ENCODE measurements at places on chromosomes 13 and 19.

- no peak for DNase-seq
Observed at GRCh38 chr13:26299168-26299750, 45.3 kb downstream of the CDK8 start.

- DNase-seq, result no peak
Observed at GRCh38 chr13:47594833-47595232, 406.2 kb downstream of the SUCLA2 start.

DNA sequence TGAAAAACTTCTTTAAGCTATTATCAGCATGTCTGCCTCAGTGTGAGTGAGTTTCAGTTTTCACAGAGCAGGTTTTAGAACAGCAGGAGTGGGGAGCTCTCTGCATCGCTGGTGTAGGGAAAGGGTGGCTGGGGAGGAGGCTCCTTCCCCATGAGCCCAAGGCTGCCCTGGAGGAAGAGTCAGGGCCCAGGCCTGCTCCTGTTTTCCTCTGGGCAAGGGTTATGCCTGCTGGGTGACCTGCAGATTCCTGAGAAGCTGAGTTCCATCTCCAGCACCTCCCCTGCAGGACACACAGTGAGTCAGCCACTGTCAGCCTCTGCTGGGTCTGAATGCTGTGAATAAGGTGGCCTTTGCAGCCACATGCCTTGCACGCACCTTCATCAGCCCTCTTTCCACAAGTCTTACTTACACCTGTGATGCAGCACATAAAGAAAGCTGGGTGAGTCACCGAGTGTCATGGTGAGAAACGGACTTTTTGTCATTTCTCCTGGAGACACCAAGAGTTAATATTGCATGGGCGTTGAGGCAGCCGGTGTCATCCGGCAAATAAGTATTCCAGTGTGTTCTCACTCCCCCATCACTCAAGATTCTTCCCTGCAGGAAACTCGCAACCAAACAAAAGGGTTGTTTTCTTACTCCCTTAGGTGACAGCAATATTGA, 186.4 kb upstream of the KL start:
- no peak for DNase-seq

DNA sequence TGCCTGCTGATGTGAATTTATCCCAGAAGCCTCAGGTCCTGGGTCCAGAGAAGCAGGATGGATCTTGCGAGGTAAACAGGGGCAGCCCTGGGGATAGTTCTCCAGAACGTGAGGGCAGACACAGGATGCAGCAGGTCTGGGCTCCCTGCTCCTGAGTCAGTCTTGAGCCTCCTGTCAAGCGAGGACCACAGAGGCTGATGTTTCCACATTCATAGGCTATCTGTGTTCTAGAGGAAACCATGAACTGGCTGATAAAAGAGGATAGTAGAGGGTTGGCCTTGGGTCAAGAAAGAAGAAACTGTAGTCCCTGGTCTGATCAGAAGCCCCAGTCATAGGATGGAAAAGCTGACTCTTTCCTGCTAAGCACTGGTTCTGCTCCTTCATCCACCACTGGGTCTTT, 2.2 kb downstream of the ZNF175 start:
- no peak for DNase-seq

DNA sequence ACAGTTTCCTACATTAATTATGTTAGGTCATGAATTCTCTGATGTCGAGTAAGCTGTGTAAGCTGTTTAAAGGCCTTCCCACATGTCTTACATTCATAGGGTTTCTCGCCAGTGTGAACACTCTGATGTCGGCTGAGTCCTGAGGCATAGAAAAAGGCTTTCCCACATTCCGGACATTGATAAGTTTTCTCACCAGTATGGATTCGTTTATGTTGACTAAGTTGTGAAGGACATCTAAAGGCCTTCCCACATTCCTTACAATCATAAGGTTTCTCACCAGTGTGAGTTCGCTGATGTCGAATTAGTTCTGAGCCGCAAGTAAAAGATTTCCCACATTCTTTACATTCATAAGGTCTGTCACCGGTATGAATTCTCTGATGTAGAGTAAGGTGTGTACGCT, 24.9 kb downstream of the ZNF850 start:
- DNase-seq, result no peak

- no peak for DNase-seq
Observed at GRCh38 chr19:7983995-7984837, 21.2 kb downstream of the ELAVL1 start.

DNA sequence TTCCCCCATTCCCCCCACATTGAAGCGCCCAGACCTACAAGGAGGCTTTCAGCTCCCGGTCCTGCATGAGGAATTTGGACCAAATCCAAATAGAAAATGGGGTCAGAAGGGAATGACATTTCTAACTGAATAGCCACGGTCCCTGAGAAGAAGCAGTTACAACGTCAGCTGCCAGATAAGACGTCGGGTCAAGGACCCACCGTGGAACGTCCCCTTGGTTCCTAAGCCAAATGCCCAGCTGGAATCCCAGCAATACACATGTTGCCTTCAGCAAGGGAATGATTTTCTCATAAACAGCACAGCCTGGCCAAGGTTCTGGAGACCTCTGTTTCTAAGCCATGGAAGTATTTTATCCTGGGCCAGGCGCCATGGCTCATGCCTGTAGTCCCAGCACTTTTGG, 109.1 kb upstream of the PEG3 start:
- DNase-seq, result no peak

DNA sequence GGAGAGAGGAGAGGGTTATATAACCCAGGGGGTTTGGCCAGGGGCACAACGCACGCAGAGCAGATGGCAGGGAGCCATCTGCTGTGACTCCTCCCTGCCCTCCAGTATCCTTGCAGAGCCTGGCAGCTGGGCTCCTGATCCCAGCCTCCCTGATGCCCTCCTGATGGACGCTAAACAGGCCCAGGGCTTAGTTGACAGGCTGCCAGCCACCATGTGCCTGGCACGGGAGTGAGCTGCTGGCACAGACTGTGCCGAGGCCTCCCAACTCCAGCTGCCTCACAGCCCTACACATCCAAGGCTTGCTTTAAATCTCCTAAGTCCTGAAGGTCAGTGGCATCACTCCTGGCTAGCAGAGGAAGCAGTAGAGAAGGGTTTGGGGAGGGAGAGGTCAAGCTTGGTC, 16.7 kb downstream of the SYDE1 start:
- no peak for DNase-seq

DNA sequence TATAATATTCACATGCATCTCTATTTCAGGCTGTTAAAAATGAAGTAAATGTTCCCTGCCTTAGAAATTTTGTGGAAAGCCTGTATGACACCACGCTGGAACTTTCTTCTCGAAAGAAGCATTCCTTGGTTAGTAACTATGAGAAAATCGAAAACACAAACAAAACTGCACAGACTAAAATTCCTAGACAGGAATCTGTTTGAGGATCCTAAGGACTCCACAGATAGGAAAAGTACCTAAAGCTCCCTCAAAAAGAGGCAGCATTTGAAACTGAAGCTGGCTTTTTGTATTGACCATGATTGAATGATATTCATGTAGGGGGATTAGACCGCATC, 103.4 kb downstream of the FRY start:
- DNase-seq, result no peak

- no peak for DNase-seq
Observed at GRCh38 chr19:28318469-28319179, 894.3 kb downstream of the UQCRFS1 start.

DNA sequence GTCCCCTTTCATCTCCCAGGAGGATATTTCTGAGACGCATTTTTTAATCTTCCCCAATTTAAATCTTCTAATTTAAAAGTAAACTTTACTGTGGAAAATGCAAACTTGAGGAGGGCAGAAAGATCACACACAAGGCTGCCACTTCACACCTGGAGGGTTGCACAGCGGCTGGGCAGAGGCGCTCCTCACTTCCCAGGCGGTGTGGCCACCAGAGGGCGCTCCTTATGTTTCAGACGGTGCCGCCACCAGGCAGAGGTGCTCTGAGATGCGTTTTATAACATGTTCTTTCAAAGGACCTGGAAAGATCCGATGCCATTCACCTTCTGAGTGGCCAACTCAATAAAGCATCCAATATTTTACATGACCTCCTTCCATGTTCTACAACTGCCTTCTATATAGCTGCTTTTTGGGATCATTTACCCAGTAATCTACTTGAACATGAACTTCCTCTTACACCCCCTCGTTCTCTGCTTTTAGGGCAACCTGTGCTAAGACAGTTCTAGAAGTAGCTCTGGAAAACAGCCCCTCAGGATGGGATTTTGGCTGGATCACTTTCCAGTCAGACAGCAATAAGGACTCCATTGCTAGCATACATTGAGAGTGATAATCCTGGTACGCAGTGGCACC, 14.8 kb upstream of the MTUS2 start:
- DNase-seq, result no peak

DNA sequence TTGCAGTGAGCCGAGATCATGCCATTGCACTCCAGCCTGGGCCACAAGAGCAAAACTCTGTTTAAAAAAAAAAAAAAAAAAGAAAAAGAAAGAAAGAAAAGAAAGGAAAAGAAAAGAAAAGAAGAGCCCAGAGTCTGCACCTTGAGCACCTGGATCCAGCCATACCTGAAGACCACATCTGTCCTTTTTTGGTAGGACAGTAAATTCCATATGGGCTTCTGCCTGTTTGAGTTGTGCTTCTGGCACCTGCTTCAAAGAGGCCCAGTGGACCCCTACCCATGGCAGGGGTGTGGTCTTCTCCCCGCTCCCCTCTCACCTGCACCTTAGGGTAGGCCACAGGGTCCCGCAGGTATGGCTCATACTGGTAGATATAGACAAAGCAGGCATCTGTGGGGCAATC, 5.8 kb downstream of the TM6SF2 start:
- no peak for DNase-seq

- no peak for DNase-seq
Observed at GRCh38 chr13:28423010-28423409, 71.9 kb downstream of the FLT1 start.

GRCh38 chr13:31088826-31089420, 72.8 kb downstream of the HSPH1 start:
- DNase-seq, result no peak

GRCh38 chr19:50008532-50008931, 16.6 kb downstream of the VRK3 start:
- DNase-seq, result no peak

- no peak for DNase-seq
Observed at GRCh38 chr13:49319951-49320350, 72.2 kb downstream of the CDADC1 start.

- no peak for DNase-seq
Observed at GRCh38 chr13:27605610-27606200, 14.6 kb downstream of the LNX2 start.

DNA sequence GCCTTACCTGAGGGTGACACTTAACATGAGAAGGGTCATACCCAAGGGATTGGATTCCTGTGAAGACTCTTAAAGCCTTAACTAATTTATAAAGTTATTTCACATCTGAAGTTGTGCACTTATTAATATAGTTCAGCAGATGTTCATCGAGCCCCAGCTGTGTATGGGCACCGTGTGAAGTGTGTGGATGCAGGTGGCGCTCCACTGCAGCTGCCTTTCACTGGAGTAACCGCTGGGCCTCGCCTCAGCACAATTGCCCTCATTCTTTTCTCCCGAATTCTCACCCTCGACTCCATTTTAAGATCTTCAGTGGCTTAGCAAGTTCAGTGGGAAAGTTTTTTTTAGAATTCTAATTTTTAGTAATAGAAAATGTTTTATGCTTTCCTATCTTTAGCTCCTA, 66.2 kb downstream of the DPY19L3 start:
- no peak for DNase-seq

DNA sequence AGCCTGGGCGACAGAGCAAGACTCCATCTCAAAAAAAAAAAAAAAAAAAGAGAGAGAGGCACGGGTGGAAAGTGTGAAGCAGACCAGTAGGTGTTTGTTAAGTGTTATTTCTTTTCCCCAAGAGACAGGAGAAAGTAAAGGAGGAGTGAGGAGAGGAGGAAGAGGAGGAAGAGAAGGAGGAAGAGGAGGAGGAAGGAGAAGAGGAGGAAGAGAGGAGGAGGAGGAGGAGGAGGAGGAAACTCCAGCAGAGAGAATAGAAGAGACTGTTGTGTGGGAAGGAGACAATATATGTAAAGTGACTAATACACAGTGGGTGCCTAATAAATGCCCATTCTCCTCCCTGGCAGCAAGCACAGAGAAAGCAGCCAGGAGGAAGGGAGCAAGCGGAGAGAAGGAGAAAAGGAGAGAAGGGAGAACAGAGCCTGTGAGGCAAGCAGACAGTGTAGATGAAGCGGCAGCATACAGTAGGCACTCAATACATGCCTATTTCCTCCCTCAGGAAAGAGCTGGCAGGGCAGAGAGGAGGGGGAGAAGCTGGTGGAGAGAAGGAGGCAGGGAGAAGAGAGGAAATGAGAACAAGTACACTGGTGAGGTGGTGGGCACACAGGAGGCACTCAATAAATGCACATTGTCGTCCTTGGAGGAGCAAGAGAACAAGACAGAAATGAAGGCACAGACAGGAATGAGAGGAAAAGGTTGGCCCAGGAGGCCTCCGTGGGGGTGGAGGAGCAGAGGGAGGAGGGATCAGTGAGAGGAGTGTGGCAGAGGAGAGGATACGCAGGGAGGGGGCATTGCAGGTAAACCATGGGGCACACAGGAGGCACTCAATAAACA, 16.6 kb downstream of the JOSD2 start:
- DNase-seq, result no peak

GRCh38 chr13:74629985-74630384, 495.8 kb upstream of the KLF12 start:
- DNase-seq, result no peak

DNA sequence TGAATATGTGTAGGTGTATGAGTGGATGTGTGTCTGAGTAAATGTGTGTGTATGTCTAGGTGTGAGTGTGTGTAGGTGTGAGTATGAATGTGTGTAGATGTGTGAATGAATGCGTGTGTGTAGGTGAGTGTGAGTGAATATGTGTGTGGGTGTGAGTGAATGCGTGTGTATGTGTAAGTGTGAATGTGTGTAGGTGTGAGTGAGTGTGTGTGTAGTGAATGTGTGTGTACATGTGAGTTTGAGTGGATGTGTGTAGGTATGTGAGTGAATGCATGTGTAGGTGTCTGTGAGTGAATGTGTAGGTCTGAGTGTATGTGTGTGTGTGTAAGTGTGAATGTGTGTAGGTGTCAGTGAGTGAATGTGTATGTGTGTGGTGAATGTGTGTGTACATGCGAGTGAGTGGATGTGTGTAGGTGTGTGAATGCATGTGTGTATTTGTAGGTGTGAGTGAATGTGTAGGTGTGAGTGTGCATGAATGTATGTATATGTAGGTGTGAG, 201.0 kb upstream of the ZNF536 start:
- no peak for DNase-seq

DNA sequence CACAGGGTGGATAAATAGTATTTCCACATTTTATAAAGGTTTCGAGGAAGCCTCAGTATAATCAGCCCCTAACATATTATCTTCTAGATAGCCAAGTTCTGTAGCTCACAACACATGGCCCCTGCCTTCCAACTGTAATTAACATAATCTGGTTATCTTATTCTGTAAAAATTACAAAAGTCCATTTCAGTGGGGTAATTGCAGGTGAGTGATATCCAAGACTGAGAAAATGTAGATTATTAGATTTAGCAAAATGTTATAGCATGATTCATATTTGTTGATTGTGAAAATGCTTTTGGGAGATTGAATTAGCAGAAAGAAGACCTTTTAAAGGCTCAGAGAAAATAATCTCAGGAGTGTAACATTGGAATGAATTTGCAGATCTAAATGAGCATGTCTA, 168.3 kb upstream of the GPC6 start:
- no peak for DNase-seq

GRCh38 chr13:52954838-52955237, 73.8 kb upstream of the OLFM4 start:
- DNase-seq, result no peak

All from stimulated activated CD8-positive, alpha-beta memory T cell treated with anti-CD3 and anti-CD28 coated beads, Interleukin-7, amount 100 ng/mL, for 1 hour (primary cell).